Body of pancreas (tissue), 4 donors: ENCODE measurements at places on chromosomes 4 and X. TPM values are rescaled to one million over a fixed set of nuclear protein-coding genes. Genes with fewer than 3 reads are reported as not detected.

- DNase-seq, result no peak
- H3K4me1 ChIP-seq, result peaks cover 6% of the 10 kb centered on the region
- H3K36me3 ChIP-seq, result no peaks in the 10 kb centered on the region
- H3K4me3 ChIP-seq, result no peak overlapping the region
- H3K27me3 ChIP-seq, result no peaks in the 10 kb centered on the region
Observed at GRCh38 chr4:83323136-83323535, 11.5 kb downstream of the HPSE start.

Gene ACOX3
- 23.4 TPM for total RNA-seq

DNA sequence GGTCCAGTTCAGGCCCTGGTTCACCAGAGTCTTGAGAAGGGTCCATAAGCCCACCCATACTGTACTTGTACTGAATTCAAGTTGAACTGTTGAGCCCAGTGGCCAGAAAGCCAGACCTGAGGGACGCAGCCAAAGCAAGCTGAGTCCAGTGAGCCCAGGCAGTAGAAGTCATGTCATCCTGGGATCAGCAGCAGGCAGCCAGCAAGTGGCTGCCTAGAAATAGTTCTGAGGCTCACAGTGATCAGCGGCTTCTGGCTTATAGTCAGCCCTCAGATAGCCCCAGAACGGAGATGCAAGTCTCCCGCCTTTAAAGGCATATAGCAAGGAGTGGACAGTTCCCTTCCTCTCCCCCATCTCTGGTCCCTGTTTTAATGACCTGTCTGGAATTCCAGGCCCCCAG, 347.1 kb downstream of the FBXW7 start:
- no peak overlapping the region for H3K27ac ChIP-seq
- no peaks in the 10 kb centered on the region for H3K27me3 ChIP-seq
- H3K4me3 ChIP-seq, result no peak overlapping the region
- H3K36me3 ChIP-seq, result no peaks in the 10 kb centered on the region
- no peak for DNase-seq

- H3K4me1 ChIP-seq, result peaks cover 6% of the 10 kb centered on the region
- no peak overlapping the region for H3K27ac ChIP-seq
- H3K27me3 ChIP-seq, result no peaks in the 10 kb centered on the region
- no peaks in the 10 kb centered on the region for H3K36me3 ChIP-seq
- H3K4me3 ChIP-seq, result no peak overlapping the region
- no peak for DNase-seq
Observed at GRCh38 chrX:116009346-116009745, 161.2 kb upstream of the AGTR2 start.

Gene SULT1E1
- total RNA-seq, result 1.3 TPM

GRCh38 chrX:151227627-151228026, 51.2 kb downstream of the GPR50 start:
- no peak overlapping the region for H3K27ac ChIP-seq
- no peaks in the 10 kb centered on the region for H3K36me3 ChIP-seq
- DNase-seq, result no peak
- no peaks in the 10 kb centered on the region for H3K4me1 ChIP-seq
- H3K4me3 ChIP-seq, result no peak overlapping the region

GRCh38 chr4:155509555-155509954, 132.8 kb upstream of the MAP9 start:
- no peak overlapping the region for H3K27ac ChIP-seq
- H3K4me1 ChIP-seq, result no peaks in the 10 kb centered on the region
- no peaks in the 10 kb centered on the region for H3K27me3 ChIP-seq
- no peak for DNase-seq
- H3K36me3 ChIP-seq, result no peaks in the 10 kb centered on the region

Gene SLC9B1
- total RNA-seq, result not detected

Gene VCX3A
- total RNA-seq, result not detected

Gene SSX3
- total RNA-seq, result not detected

DNA sequence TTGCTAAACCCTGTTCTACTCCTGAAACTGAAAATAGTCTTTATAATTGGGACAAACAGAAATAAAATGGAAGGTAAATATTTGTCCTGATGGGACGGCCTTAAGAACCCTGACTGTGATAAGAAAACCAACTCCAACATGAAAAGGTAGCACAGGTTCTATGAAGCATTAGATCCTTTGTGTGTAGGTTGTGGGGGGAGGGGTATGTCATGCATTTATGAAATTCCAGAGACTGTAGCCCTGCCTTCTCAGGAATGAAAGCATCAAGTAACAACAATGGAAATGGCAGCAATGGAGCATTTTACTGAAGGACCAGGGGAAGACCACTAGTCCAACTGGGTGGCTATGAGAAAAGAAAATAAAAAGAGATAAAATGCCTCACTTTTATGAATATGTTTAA, 23.9 kb downstream of the CXXC4 start:
- peaks cover 11% of the 10 kb centered on the region for H3K4me1 ChIP-seq
- H3K27me3 ChIP-seq, result no peaks in the 10 kb centered on the region
- H3K36me3 ChIP-seq, result no peaks in the 10 kb centered on the region
- H3K4me3 ChIP-seq, result no peak overlapping the region
- H3K27ac ChIP-seq, result no peak overlapping the region

DNA sequence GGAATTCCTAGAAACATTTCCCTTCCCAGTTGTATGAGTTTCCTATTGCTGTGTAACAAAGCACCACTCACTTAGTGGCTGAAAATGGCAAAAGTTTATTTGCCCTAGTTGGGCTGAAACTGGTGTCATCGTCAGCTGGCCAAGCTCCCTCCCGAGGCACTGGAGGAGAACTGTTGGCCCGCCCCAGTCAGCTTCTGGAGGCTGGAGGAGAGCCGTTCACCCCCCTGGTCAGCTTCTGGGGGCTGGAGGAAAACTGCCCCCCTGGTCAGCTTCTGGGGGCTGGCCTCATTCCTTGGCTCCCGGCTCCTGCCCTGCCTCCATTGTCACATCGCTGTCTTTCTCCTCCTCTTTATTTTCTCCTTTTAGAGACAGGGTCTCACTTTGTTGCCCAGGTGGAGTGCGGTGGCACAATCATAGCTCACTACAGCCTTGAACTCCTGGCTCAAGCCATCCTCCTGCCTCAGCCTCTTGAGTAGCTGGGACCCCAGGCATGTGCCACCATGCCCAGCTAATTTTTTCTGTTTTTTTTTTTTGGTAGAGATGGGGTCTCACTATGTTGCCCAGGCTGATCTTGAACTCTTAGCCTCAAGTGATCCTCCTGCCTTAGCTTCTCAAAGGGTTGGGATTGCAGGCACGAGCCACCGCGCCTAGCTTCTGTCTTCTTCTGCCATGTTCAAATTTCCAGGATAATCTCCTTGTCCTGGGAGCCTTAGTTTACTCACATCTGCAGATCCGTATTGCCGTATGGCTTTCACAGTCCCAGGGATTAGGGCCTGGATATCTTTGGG, 3.2 kb downstream of the RGS12 start:
- H3K27ac ChIP-seq, result no peak overlapping the region
- no peaks in the 10 kb centered on the region for H3K36me3 ChIP-seq
- no peaks in the 10 kb centered on the region for H3K27me3 ChIP-seq
- no peak for DNase-seq
- peaks cover 17% of the 10 kb centered on the region for H3K4me1 ChIP-seq

- no peak overlapping the region for H3K27ac ChIP-seq
- H3K4me3 ChIP-seq, result no peak overlapping the region
- no peaks in the 10 kb centered on the region for H3K4me1 ChIP-seq
- H3K36me3 ChIP-seq, result peaks cover 33% of the 10 kb centered on the region
- DNase-seq, result no peak
Observed at GRCh38 chr4:75771607-75772006, 47.2 kb downstream of the USO1 start.

Gene SPANXD
- not detected for total RNA-seq

Gene REELD1
- not detected for total RNA-seq

DNA sequence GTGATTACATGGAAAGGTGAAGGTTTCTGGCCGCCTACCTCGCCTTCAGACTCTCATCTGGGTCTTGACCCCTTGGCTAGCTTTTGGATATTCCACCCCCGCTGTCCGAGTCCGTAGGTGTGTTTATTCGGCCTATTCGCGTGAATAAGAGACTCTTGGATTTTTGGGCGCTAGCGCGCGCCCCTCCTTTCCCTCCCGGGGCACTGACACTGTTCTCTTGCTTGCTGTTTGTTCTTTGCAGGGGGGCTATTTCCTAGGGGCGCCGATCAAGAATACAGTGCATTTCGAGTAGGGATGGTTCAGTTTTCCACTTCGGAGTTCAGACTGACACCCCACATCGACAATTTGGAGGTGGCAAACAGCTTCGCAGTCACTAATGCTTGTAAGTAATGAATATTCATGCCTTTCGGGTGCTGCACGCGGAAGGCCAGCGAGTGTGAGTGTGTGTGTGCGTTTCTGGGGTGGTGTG, 932 bp downstream of the GRIA2 start:
- no peaks in the 10 kb centered on the region for H3K36me3 ChIP-seq
- no peak for DNase-seq
- H3K27ac ChIP-seq, result no peak overlapping the region
- no peaks in the 10 kb centered on the region for H3K27me3 ChIP-seq
- H3K4me3 ChIP-seq, result no peak overlapping the region

- H3K36me3 ChIP-seq, result no peaks in the 10 kb centered on the region
- no peak overlapping the region for H3K4me3 ChIP-seq
- DNase-seq, result no peak
- H3K27ac ChIP-seq, result no peak overlapping the region
Observed at GRCh38 chrX:58051346-58051745, 141.1 kb upstream of the ZXDA start.

GRCh38 chr4:46196086-46196485, 72.2 kb upstream of the GABRG1 start:
- H3K27ac ChIP-seq, result no peak overlapping the region
- H3K27me3 ChIP-seq, result no peaks in the 10 kb centered on the region
- H3K4me1 ChIP-seq, result no peaks in the 10 kb centered on the region
- no peak overlapping the region for H3K4me3 ChIP-seq
- no peak for DNase-seq

- no peak for DNase-seq
- no peak overlapping the region for H3K27ac ChIP-seq
- no peaks in the 10 kb centered on the region for H3K36me3 ChIP-seq
Observed at GRCh38 chrX:15903186-15903681, 48.6 kb upstream of the AP1S2 start.

DNA sequence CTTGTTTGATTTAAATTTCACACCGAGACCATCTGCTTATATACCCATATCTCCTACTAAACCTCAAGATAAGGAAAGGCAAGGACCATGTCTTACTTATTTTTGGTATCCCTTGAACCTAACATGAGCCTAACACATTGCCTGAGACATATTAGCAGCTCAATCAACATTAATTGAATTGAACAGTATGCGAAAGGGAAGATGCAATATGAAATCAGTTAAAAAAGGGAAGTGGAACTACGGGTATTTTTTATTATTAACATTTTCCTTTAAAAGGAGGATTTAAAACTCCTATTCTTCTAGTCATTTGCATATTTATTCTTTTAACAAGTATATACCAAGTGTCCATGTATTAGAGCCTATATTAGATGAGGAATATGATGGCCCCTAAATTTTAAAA, 197.0 kb downstream of the CAMK2D start:
- H3K36me3 ChIP-seq, result no peaks in the 10 kb centered on the region
- H3K27me3 ChIP-seq, result no peaks in the 10 kb centered on the region
- no peak overlapping the region for H3K27ac ChIP-seq
- H3K4me1 ChIP-seq, result no peaks in the 10 kb centered on the region
- no peak for DNase-seq

Gene FAM184B
- not detected for total RNA-seq

- H3K27me3 ChIP-seq, result no peaks in the 10 kb centered on the region
- no peaks in the 10 kb centered on the region for H3K4me1 ChIP-seq
- H3K4me3 ChIP-seq, result no peak overlapping the region
- H3K36me3 ChIP-seq, result no peaks in the 10 kb centered on the region
Observed at GRCh38 chr4:4762909-4763821, 96.3 kb upstream of the MSX1 start.

DNA sequence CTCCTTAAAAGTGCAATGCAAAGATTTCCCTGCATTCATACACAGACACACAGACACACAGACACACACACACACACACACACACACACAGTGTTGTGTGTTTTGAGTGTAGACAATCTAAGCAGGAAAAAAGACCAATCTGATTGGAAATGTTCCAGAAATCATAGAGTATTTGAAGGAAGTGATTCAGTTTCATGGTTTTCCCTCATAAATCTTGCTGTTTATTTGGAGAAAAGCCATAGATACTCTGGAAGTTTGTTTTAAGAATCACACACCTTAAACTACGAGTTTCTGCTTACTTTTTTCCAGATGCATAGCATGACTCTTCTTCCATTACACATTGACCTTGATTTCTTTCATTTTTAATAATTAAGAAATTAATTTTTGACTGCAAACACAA, 298.5 kb upstream of the BMP3 start:
- H3K27me3 ChIP-seq, result no peaks in the 10 kb centered on the region
- no peak for DNase-seq
- H3K4me1 ChIP-seq, result no peaks in the 10 kb centered on the region
- no peak overlapping the region for H3K27ac ChIP-seq
- H3K36me3 ChIP-seq, result no peaks in the 10 kb centered on the region
- no peak overlapping the region for H3K4me3 ChIP-seq

DNA sequence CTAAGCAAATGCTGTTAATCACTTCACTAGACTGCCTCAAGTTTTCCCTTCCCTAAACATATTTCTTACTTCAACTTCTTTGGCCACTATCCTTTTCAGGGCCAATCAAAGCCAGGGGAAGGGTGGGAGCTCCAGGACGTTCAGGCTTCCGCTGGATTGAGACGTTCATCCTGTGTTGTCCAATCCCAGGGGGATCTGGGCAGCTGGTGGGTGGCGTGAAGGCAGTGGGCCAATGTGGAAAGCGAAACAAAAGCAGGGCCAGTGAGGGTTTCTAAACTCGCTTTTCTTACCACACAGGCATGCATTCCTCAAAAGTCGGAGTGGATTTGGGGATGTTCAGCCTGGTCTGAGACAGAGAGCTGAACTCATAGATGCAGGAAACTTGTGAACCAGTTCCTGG, 7.6 kb downstream of the CXCL13 start:
- no peaks in the 10 kb centered on the region for H3K27me3 ChIP-seq
- no peak overlapping the region for H3K4me3 ChIP-seq
- DNase-seq, result no peak
- H3K4me1 ChIP-seq, result peaks cover under 1% of the 10 kb centered on the region

Gene CCKAR
- total RNA-seq, result 1.0 TPM

DNA sequence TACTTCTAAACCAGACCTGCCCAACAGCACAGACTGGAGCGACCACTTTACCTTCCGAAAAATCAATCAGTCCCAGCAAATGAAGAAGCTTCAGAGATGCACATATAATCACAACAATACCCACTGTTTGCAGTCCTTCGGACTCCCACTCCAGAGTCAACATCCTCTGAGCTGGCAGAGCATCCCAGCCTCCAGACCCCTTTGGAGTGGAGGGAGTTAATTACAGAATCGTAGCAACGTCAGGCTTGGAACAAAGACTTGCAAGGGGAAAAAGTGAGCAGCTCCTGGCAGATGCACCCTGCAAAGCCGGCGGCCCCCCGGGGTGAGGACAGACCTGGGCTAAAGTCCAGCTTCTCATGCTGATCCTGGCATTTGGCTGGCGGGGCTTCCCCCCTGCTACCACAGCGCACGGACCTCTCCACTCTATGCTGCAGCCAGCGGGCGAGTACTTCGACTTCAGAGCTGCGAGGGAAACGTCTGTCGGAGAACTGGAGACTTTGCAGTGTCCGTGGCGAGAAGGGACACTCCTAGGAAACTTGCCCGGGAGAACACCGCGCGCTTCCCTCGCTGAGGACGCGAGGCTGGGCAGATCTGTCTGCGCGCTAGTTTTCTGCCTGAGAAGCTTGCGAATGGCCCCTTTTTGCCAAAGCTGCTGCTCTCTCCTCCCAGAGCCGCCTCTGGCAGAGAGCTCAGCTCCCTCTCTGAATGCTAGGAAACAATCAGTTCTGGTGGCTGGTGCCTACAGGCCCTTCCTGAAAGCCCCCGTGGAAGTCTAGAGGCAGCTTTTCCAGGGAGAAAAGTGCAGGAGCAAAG, 283.7 kb downstream of the PACRGL start:
- H3K27ac ChIP-seq, result no peak overlapping the region
- peak; percentile 10 for DNase-seq
- H3K36me3 ChIP-seq, result no peaks in the 10 kb centered on the region
- peaks cover 7% of the 10 kb centered on the region for H3K4me1 ChIP-seq
